ENCODE measurements at places on chromosomes 1 and 21. TPM values are rescaled to one million over a fixed set of nuclear protein-coding genes. Genes with fewer than 3 reads are reported as not detected.

DNA sequence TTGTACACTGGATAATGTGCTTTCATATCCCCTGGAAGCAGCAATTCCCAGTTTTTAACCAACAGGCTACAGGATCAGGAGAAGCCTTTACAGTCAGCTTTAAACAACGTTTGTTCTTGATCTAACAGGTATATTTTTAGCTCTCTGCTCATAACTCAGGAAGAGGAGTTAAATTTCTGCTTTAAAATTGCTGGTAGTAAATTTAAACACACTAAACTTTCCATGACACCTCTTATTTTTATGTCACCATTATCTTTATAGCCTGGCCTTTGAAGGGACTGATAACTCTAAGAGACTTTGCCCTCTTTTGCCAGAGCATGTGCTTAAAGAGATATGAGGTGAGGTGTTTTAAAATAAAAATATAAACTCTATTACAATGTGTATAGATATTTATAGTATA lies 119.6 kb upstream of the BRINP3 start:
- DNase-seq: no peak

DNA sequence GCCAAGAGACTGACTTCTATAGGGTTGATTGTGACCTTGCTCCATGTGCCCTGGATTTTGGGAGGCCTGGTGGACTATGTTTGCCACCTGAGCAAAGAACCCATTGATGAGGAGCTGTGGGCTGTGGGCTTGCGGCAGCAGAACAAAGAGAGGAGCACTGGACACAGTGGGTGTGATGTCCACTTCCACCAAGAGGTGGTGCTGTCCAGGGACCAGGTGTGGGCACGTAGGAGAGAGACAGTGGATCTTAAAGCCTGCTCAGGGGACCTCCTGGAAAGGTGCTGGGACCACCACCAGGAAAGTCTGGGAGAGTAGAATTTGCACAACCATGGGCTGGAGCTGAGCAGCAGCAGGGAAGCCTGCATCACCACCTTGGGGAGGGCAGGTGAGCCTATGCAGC lies 106.7 kb upstream of the ETS2 start:
- no peak for DNase-seq

GRCh38 chr1:248841702-248842395 lies 3.8 kb downstream of the ZNF672 start:
- DNase-seq: no peak

DNA sequence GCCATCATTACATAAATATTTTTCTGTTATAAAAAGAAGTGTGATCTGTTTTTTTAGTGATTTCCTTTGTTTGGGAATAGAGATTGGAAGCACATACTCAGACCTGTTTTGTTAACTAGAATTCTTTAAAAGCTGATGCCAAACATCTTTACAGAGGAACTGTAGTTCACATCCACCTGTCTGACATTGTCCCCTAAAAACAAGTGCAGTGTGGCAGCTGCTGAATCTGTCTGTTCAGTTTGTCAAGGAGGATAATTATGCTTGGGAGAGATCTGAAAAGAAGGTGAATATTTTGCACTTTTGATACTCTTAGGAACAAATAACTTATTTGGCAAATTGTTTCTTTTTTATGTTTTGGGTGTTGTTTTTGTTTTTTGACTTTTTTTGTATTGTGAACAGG lies 13.6 kb downstream of the AGMAT start:
- no peak for DNase-seq

GRCh38 chr1:201518071-201518470 lies 11.1 kb upstream of the CSRP1 start:
- DNase-seq: no peak

GRCh38 chr1:2251786-2252185 lies 23.7 kb downstream of the SKI start:
- DNase-seq: no peak

DNA sequence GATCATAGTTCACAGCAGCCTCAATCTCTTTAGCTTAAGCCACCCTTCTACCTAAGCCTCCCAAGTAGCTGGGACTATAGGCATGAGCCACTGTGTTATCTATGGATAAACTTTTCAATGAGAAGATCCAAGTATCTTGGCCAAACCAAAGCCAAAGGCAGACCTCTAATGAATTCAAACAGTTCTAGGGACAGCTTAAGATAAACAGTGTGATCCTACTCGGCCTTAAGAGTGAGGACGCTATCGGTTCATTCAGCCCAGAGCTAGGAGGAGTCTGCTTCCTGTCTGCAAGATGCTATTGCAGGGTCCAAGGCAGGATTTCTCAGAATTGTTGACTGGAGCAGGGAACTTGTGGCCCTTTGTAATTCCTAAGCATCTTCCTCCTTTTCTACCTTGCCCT lies 368.7 kb downstream of the ST6GALNAC3 start:
- DNase-seq: no peak

GRCh38 chr1:109133815-109134214 lies 19.9 kb downstream of the ELAPOR1 start:
- DNase-seq: no peak

- DNase-seq: no peak
Measured at GRCh38 chr21:35208104-35208503, 159.0 kb upstream of the RUNX1 start.

- no peak for DNase-seq
Measured at GRCh38 chr1:68370101-68370915, 79.4 kb downstream of the RPE65 start.

DNA sequence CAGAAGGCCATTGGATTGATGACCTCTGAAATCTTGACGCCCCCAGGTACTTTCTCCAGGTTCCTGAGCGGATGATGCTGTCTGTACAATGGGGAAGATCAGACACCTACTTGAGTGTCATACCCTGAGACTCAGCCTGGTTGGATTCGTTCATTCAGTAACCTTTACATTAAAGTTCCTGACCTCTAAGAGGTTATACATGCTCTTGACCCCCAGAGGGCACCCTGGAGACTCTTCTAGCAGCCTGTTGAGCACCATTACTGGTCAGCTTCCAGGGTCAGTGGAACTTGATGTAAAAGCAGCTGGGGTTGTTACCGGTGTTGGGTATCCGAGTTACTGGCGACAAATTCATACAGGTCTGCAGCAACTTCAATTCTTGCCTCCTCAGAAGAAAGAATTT lies 114.3 kb upstream of the ZNF678 start:
- no peak for DNase-seq

- no peak for DNase-seq
Measured at GRCh38 chr1:32204943-32205361, 519 bp upstream of the IQCC start.

DNA sequence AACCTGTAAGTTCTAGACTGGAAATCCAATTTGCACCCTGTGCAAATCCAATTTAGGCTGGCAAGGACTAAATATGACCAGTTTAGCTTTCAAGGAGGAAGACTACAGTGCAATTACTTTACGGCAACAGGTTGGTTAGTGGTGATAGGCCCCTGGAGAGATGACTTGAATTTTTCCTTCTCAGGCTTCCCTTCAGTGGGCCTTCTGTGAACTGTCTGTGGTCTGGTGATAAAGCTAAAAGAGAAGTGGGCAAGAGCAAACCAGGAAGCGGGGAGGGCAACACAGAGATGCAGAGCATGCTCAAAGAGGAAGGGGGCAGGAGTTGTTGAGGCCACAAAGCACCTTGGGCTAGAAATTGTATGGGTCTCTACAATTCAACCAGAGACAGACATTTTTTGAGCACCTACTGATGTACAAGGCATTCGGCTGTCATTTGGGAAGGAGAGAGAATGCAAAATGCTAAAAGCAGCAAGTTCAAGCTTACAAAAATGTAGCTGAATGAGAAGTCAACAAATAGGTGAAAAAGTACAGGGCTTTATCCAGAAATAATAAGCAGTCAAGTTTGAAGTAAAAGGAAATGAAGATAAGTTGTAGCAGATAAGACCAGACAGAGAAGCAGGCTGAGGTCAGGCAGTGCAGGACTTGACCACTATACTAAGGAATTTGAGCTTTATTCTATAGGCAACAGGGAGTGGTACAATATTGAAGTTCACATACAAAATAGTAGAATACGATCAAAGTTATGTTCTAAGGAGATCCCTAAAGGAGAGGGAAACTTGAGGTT lies 23.9 kb downstream of the INPP5B start:
- no peak for DNase-seq

- DNase-seq: no peak
Measured at GRCh38 chr1:167404161-167404888, 114.0 kb downstream of the CD247 start.

- DNase-seq: no peak
Measured at GRCh38 chr1:11967028-11967547, 13.2 kb upstream of the MFN2 start.

DNA sequence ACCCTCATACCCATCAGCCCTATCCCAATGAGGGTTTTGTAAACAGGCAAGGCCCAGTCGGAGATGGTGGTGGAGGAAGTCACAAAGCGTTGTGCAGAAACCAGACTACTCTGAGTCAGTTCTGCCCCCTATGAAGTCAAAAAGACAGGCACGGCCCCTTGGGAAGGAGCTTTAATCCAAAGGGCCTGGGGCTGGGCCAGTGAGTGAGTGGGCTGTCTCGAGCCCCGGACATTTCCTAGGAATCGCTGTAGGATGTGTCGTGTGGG lies 442 bp upstream of the AHCYL1 start:
- DNase-seq: no peak

Gene DYNLT5
- total RNA-seq: 0.35 TPM

Gene PLXNA2
- 20.5 TPM for total RNA-seq

Gene FAM151A
- total RNA-seq: not detected

Gene THEM5
- total RNA-seq: not detected

Gene CD101
- 0.50 TPM for total RNA-seq

Gene FAM78B
- 0.51 TPM for total RNA-seq
